ENCODE measurements at places on chromosomes 11 and 22. TPM values are rescaled to one million over a fixed set of nuclear protein-coding genes. Genes with fewer than 3 reads are reported as not detected.

The SCUBE1 gene
- total RNA-seq: 0.51 TPM

DNA sequence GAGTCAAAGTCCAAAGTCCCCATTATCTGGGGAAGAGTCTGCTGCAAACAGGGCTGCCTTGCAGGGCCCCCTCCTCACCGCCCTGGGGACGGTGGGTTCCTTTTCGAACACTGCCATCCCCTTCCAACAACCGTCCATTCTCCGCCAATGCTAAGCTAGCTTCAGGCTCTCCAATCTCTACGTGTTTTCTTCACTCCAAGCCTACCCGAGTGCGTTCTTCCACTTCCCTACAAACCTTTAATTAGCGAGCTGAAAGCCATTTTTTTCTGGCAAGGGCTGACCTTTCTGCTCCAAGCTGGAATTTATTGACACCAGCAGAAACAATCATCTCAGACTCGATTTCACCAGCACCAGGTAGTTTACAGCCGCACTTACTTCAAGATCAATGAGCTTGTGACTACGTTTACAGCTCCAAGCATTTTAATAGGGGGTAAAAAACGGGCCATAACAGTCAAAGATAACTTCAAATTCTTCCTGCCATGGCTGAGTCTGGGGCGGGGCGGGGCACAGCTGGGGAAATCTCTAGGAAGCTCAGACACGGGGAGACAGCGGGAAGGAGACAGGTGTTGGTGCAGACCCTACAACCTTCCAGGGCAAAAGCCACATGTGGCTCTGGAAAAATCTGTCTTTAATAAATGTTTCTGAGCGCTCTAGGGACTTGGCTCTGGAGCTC, 82.2 kb downstream of the PHF21B start:
- no peak for DNase-seq

The OR52A1 gene
- total RNA-seq: not detected

- peak; percentile 24 for DNase-seq
Observed at GRCh38 chr22:25021976-25022711, 69.6 kb downstream of the KIAA1671 start.

The CSF2RB gene
- not detected for total RNA-seq

DNA sequence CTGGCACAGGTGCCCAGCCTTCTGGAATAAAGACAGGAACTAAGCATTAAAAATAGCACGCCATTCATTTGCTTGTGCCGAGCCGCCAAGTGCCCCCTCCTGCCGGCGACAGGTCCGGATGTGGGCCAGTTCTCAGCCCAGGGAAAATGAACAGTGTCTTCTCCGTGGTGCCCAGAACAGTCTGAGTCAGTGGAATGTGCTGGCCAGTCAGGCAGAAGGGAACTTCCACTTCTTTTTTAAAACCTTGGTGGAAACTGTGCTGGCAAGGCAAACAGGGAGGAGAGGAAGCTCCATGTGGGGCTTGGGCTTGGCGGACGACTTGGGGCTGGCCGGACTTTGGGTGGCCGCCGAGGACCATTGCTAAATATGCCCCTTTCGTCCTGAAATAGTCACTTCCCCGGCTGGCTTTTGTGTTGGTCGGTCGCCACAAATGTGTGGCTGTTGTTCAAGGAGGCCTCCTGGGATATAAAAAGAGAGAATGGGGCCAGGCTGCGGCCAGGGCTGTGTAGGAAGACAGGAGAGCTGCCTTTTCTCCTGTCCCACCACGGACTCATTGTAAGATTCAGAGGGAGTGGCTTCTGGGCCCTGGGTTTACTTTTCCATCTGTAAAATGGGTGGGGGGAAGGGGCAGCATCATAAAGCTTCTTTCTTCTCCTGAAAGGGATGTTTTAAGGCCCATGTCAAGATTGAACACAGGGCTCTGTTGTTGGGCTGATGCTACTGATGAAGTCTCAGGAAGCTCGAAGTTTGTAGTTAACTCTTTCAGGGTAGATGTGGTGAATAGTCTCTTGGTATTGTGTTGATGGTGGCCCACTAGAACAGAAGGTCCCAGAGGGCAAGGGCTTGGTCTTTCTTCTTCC, 101.0 kb downstream of the PTPRJ start:
- DNase-seq: peak; percentile 92

The OSM gene
- total RNA-seq: not detected

- peak; percentile 47 for DNase-seq
Observed at GRCh38 chr11:104033561-104033960, 2.9 kb upstream of the DDI1 start.

DNA sequence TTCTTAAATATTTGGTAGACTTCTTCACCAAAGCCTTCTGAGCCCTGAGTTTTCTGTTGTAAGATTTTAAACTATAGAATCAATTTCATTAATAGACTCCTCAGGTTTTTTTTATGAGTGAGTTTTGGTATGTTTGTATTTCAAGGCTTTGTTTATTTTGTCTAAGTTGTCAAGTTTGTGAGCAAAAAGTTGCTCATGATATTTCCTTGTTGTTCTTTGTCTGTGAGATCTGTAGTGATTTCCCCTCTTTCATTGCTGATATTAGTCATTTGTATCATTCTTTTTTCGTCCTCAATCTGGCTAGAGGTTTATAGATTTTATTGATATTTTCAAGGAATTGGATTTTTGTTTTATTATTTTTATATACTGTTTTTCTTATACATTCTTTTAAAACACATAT, 121.0 kb downstream of the MORC2 start:
- no peak for DNase-seq

The LRP5 gene
- 20.8 TPM for total RNA-seq

DNA sequence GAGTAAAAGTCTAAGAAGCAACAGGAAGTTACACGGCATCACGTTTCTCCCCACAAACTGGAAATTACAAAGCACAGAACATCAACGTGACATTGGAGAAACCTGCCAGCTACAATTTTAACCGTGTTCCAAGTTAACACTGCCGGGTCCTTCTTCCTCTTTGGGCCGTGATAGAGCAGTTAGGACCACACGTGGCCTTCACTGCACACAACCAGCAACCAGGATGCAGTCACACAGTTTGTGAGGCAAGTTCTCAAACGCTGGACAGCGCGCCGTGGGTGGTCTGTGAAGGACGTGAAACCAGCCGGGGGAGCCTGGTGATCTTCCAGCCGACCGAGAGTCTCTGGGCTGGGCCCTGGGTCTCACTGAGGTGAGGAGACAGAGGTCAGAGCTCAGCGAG, 14.6 kb downstream of the C11orf21 start:
- no peak for DNase-seq

DNA sequence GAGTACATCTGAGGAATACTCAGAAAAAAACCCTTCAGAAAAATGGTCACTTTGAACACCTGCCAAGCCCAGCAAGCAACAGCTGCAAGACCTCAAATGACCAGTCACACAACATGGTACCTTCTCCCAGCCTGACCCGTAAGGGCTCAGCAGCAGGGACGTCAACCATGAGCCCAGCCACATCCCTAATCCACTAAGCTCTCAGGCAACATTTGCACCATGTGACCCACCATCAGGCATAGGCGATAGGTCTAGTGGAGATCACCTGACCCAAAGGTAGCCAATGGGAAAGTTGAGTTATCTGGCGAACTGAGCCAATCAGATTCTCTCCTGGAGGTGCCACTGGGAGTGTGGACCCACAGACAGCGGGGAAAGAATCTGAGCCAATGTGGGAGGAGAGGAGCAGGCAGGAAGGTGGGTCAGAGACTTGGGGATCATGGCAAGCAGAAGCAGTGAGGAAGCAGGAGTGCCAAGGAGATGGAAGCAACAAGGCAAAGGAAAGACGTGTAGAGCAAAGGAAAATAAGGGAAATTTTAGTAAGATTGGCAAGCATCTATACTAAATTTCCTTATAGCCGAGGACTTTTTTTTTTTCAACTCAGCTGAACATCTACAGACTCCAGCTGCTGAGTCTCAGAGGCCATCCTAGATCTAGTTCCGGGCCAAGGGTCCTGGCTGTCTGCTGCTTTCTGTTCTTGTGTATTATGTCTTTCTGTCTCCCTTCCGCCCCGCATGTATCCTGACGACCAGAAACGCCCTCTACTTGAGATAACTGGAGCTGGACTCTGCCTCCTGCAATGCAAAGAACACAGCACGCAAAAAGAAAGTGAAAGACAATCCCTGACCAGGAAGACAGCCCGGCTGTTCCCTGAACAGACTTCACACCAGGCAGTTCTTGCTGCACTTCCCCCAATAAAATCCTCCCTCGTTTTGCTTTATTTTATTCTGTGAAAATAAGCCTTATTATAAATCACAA, 11.0 kb upstream of the PLAAT2 start:
- DNase-seq: peak; percentile 66

DNA sequence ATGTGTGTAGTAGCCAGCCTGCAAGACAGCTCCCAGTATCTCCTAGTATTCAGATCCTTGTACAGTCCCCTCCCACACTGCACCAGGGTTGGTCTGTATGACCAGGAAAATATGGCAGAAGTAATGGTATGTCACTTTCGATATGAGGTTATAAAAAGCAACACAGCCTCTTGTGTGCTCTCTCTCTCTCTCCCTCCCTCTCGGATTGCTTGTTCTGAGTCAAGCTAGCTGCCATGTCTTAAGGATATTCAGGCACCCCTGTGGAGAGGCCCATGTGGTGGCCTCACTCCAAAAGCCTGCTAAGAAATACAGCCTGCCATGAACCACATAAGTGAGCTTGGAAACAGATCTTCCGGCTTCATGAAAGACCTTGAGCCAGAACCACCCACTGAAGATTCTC, 25.4 kb downstream of the FXYD6 start:
- DNase-seq: peak; percentile 18

DNA sequence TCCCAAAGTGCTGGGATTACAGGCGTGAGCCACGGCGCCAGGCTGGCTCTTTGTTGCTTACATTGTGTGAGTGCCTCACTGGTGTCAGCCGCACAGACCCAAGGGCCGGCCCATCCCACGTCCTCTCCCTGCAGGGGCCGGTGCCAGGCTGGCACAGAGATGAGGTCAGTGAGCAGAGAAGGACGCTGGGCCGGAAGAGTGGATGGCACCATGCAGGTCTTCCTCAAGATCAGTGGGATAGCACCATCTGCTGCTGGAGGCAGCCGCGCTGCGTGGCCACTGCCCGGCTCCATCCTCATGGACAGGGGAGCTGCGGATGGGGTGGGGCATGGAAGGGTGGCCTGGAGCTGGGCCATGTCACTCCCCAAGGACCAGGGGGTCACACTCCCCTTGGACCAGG, 22.0 kb upstream of the FGF4 start:
- DNase-seq: no peak

The STIP1 gene
- 96.3 TPM for total RNA-seq

DNA sequence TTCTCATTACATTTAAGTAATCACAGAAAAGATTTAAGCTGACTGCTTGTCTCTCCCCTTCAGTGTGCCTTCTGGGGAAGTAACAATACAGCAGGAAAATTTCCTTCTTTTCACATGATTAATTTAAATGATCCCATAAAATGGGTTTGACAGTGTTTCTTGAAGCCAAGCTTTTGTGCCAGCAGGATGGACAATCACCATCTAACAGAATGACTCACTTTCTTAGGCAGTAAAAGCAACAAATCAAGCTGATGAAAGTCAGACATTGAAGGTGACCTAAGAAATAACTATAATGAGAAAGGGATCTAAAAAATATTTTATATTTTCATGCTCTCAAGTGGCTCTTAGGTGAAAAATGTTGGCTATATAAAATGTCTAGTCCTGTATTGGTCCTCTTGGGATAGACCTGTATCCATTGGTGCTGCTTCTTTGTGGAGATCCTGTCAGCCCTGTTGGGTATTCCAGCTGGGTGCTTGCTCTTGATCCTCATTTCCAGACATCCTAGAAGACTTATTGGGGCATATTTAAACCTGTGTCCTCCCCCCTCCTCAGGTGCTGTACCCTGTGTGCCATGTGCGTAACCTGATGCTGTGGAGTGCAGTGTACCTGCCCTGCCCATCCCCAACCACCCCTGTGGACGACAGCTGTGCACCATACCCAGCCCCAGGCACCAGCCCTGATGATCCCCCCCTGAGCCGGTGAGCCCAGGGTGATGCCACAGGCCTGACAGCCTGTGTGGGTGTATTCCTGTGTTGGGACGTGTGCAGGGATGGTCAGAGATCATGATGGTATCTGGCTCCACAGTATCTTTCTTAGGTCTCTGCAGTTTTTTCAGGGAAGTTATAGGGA, 62.7 kb upstream of the HORMAD2 start:
- DNase-seq: peak; percentile 65

GRCh38 chr11:86990515-86990914, 35.3 kb upstream of the FZD4 start:
- peak; percentile 28 for DNase-seq

DNA sequence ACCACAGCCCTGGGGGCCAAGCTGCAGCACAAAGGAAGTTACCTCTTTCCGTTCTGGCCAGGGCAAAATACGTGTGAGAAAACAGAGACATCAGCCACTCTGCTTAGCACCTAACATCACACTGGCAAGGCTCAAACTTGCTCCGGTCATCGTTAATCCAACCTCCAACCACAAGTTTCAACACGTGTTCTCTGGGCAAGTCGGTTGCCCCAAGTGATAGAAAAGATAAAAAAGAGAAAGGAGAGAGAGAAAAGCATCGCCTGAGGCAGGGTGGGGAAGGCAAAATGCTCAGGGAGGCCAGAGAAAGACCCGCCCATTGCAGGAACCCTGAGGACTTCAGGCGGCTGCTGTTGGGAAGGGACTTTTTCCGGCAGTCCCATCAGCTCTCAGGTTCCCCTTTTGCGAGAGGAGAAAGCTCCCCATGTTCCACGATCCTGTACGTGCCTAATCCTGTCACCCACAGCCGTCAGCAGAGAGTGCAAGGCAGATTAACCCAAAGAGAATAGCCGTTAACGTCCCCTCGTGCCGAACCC, 18.5 kb upstream of the B4GALNT4 start:
- DNase-seq: no peak

DNA sequence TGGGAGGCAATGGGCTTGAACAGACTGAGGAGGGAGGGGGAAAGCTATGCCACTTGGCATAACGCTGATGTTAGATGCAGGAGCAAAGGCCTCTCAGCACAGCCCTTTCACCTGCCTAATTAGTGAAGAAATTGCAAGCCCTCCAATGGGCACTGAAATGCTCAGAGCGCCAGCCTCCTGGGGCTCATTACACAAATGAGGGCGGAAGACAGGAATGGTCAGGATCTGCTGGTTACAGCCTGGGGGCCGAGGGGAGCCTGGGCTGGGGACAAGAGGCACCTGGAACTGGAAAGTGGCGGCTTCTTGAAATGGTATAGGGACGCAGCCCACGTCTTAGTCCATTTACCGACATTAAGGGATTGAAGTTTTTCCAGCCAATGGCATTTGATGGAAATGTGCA, 50.2 kb upstream of the PLET1 start:
- no peak for DNase-seq

- DNase-seq: no peak
Observed at GRCh38 chr11:73116636-73117035, 25.5 kb downstream of the FCHSD2 start.

GRCh38 chr11:8729837-8730696, 47.5 kb downstream of the RPL27A start:
- DNase-seq: no peak

GRCh38 chr11:20129665-20130064, 30.6 kb downstream of the DBX1 start:
- no peak for DNase-seq

The KREMEN1 gene
- 12.9 TPM for total RNA-seq

The HIPK3 gene
- total RNA-seq: 119 TPM

- no peak for DNase-seq
Observed at GRCh38 chr22:40194656-40195055, 16.9 kb downstream of the TNRC6B start.

- peak; percentile 79 for DNase-seq
Observed at GRCh38 chr11:34160049-34160721, 54.8 kb downstream of the NAT10 start.

The NLRP10 gene
- 0.26 TPM for total RNA-seq
